ENCODE measurements at places on chromosomes 6 and 20.

DNA sequence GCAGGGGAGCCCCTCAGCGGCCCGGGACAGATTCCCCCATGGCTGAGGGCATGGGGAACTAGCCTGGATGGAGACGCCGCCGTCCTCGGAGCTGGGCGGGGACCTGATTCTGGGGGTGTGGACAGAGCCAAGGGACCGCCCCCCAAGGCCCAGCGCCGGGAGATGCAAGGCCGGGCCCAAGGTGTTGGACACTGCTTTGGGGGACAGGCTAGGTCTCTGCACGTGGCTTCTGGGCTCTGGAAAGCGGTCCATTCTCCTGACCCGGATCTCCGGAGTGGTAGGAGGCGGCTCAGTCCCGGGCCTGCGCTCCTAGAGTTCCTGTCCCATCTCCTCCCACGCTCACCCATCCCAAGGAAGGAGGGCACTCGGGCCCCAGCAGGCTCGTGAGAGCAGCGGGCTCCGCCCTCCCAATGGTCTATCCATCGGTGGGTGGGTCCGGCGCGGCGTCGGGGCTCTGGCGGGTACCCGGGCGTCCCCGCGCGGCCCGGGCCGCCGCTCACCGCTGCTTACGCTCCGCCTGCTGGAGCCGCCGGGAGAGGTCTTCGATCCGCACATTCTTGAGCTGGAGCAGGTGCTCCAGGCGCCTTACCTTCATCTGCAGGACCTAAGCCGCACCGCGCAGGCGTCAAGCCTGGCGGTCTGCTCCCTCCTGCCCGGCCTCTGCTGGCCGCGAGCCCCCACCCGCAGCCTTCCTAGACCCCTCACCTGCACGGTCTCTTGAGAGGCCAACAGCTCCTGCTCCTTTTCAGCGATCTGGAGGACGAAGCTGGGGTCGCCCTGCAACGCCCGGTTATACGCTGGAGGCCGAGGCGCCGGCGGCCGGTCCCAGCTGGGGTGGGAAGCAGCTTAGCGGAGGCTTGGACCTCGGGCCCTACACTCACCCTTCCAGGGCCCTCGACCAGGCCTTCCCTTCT lies 3.3 kb downstream of the SPEF1 start:
- DNase-seq = no peak

DNA sequence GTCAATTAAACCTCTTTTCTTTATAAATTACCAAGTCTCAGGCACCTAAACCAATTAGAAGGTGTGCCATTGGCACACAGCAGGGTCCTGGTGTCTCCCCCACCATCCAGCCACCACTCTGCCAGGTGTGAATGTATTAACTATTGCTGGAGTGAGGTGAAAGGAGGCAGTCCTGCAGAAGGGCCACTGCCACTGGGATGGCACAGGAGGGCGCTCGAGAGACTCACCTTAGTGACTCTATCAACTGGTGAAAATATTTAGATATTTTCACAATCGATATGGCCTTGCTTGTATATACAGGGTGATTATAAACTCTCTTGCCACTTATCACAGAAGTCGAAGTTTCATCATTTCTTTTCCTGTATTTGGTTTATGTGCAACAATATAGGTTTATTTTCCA lies 145.6 kb upstream of the ESR1 start:
- no peak for DNase-seq

- DNase-seq = no peak
Observed at GRCh38 chr20:17612992-17613327, 43.1 kb downstream of the DSTN start.

DNA sequence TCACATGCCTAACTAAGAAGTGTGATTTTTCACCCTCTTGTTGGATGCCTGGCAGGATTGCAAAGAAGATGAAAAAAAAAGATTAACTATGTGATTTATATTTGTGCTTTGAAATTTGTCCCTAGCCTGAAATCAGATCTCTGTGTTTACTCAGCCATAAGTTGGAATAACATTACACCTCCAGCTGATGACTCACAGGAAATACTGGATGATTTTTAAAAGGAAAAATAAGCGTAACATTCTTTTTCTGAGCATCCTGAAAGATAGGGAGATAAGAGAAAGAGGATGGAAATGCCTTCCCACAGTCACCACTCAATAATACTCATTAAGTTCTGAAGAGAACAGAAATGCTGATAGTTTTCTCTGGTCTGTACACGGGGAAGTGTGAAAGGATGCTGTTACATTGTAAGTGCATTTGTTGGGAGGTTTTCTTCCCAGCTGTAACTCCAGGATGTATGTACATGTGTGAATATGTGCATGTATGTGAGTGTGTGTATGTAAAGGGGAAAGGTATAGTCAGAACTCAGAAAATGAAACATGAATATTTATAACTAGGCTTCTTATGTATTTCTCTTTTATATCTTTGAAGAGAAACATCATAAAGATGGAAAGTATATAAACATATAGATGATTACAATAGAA lies 37.4 kb upstream of the RIPPLY2 start:
- DNase-seq = no peak

DNA sequence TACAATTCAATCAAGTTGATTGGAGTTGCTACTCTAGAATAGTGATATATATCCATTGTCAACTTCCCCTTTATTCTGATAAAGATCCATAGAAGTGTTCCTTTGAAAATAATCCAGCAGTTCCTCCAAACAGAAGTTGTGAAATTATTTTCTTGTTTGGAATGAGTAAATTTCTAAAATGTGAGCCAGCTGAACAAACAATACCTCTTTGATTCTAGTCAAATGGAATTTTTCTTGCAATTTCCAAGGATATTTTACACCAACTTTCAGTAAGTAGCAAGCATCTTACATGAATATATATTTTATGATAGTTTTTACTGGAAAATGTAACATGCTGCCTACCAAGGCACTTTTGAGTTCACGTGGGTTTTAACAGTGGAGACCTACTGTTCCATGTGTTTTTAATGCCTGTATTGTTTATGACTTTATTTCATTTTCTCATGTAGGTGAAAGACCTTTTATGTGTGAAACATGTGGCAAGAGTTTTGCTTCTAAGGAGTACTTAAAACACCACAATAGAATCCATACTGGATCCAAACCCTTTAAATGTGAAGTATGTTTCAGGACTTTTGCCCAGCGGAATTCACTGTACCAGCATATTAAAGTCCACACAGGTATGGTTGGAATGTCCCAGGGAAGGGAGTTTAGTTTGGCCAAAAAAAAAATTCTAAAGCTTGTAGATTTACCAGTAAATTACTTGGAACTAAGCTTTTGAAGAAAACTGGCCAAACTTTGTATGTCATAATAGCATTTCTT lies 6.5 kb downstream of the GZF1 start:
- DNase-seq = no peak

GRCh38 chr20:8853805-8854338 lies 215.0 kb upstream of the PLCB4 start:
- DNase-seq = peak; percentile 84

DNA sequence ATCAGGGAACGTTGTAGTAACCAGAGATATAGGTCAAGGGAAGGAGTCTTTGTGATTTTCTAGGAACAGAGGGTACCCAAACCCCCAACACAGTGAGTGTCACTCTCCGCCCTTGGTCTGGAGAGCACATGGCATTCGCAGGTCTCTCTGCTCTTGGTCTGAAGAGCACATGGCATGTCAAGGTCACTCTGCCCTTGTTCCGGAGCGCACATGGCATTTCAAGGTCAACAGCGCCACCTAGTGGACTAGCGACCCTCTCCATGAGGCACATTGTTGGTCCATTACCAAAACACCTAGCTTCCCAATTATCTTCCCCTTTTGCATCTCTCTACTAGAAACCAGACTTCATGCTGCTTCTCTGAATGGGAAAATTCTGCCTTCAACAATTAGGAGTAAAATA lies 260.0 kb downstream of the C6orf118 start:
- peak; percentile 4 for DNase-seq

DNA sequence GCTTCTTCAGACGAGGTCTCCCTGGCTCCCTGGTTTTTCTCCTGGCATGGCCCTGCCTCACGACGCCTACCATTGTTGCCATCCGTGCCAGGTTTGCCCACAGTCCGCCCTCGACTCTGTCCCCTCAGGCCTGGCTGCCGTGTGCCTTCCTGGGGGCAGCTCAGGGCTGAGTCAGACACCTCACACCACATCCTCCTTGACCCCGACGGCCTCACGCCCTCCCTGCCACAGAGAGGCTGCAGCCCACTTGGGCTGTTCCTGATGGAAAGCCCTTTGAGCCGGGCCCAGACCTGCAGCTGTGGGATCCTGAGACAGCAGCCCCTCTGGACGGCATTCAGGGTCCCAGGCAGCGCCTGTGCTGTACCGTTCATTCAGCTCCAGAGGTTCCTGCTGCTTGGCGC lies 108.3 kb downstream of the PSMB1 start:
- no peak for DNase-seq

DNA sequence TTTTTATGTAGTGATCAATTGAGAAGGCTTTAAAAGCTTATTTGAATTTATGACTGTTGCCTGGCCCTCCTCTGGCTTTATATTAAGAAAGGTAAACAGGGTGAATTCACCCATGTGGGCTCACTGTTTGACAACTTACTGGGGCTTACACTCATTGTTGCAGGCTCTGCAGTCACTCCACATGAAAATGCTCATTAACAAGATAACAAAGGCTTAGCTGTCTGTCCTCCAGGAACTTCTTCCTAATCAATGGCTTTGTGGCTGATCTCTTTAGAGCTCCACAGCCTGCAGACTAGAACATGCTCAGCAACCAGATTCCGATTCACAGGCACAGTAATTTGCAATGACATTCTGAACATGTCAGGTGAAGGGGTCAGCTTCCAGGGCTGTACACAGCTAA lies 323.2 kb upstream of the MAN1A1 start:
- no peak for DNase-seq

- DNase-seq = no peak
Observed at GRCh38 chr6:64224819-64225218, 589.2 kb downstream of the PHF3 start.

DNA sequence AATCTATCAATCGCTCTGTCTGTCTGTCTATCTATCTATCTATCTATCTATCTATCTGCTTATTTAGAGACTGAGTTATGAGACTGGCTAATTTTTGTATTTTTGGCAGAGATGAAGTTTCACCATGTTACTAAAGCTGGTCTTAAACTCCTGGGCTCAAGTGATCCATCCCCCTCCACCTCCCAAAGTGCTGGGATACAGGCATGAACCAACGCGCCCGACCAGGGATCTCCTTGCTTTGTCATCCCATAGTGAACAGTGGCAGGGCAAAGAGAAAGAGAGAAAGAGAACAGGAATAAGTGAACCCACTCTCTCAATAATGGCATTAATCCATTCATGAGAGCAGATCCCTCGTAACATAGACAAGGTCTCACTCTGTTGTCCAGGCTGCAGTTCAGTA lies 66.4 kb upstream of the DSP start:
- DNase-seq = no peak

DNA sequence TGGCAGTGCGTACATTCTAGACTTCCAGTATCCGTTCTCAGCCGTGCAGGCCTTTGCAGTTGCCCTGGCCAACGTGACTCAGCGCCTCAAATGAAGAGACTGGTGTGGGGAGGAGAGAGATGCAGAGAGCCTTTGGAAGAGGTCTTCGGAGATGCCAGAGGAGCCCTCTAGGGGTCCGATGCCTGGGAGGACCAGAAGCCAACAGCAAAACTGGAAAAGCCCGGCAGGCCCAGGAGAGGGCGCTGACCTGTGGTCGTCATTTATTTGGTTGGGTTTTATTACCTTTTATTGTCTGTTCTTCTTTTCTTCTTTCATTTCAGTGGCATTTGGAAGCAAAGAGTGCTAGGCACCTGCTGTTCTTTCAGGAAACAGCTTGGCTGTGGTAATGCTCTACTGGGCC lies 53.3 kb upstream of the TMEM181 start:
- DNase-seq = no peak

DNA sequence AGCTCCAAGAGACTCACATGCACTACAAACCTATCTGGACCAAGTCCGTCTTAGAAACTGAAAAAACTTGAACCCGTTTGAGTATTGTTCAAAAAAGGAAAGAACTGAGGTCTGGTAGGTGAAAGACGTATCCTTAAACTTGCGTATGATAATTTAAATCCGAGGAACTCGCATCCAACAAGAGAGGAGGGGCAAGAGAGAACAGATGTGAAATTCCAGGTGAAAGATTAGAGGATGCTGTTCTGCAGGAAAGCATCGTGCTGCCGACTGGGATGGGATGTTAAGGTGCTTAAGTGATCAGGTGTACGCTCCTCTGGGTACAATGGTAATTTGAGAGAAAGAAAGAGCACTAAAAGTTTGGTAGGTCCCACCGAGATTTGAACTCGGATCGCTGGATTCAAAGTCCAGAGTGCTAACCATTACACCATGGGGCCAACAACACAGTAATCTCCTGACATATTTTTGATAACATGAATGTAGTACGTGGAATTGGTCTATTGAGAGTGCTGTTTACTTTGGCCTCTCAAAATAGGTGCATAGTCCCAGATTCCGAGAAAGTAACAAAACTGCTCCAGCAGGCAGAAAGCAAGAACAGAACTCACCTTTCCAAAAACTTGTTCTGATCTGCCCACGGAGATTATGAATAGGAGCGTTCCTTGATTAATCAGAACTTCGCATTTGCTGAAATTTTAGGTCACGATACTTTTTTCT lies 53.5 kb upstream of the BTN3A2 start:
- peak; percentile 43 for DNase-seq

GRCh38 chr6:17120019-17120418 lies 18.2 kb downstream of the STMND1 start:
- DNase-seq = no peak

- DNase-seq = no peak
Observed at GRCh38 chr6:55175078-55176049, 1.0 kb downstream of the HCRTR2 start.

- no peak for DNase-seq
Observed at GRCh38 chr6:167306401-167306998, 15.4 kb downstream of the UNC93A start.

- no peak for DNase-seq
Observed at GRCh38 chr6:16834242-16834641, 73.0 kb upstream of the ATXN1 start.

- DNase-seq = no peak
Observed at GRCh38 chr20:44073675-44074071, 113.3 kb downstream of the JPH2 start.

GRCh38 chr20:16314748-16315159 lies 258.5 kb downstream of the KIF16B start:
- no peak for DNase-seq

GRCh38 chr6:30683183-30683979 lies 3.1 kb downstream of the PPP1R18 start:
- DNase-seq = no peak

- DNase-seq = no peak
Observed at GRCh38 chr6:84340422-84340821, 113.0 kb upstream of the CEP162 start.

- DNase-seq = peak; percentile 77
Observed at GRCh38 chr6:105484238-105485161, 81.6 kb upstream of the PREP start.

- DNase-seq = no peak
Observed at GRCh38 chr20:23407781-23408464, 13.4 kb downstream of the NAPB start.

DNA sequence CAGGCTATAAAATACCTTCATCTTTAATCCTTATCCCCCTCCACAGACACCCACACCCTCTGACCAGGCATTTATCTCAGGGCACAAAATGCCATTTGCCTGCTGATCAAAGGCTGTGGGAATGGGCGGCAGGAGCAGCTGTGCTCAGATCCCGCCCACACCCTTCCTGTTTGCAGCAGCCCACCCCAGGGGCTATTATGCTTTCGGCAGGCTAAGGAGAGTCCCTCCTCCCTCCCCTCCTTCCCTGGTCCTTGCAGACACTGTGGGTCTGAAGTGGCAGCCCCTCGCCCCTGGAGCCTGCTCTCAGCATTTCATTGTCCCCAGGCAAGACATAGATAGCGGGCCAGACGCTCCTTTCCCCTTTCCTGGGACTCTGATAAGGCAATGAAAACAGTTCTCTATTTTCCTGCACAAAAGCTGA lies 220.8 kb upstream of the HEY2 start:
- no peak for DNase-seq
